Activated CD8-positive, alpha-beta T cell treated with anti-CD3 and anti-CD28 coated beads, Interleukin-2, amount 10 ng/mL, durations not matched to agents 7 days and 5 days (primary cell): ENCODE measurements at places on chromosomes 16 and 17. TPM values are rescaled to one million over a fixed set of nuclear protein-coding genes. Genes with fewer than 3 reads are reported as not detected.
A peak's percentile ranks its signal among the peaks of the same experiment; 100 is the strongest.

DNA sequence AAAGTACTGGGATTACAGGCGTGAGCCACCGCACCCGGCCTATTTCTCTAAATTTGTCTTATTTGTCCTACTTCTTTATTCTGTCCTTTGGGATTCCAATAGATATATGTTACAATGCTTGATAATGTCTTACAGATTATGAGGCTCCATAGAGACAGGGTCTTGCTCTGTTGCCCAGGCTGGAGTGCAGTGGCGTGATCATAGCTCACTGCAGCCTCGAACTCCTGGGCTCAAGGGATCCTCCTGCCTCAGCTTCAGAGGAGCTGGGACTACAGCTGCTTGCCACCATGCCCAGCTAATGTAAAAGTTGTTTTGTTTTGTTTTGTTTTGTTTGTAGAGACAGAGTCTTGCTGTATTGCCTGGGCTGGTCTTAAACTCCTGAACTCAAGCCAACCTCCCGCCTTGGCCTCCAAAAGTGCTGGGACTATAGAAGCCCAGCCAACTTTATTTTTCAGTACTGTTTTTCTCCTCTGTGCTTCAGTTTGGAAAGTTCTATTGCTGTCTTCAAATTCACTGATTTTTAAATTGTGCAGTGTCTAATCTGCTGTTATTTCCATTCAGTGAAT is 10.3 kb downstream of the ANKRD13B start:
- no peaks in the 10 kb centered on the region for H3K36me3 ChIP-seq
- no peak overlapping the region for H3K4me3 ChIP-seq
- H3K4me1 ChIP-seq, result peaks cover 7% of the 10 kb centered on the region
- H3K27ac ChIP-seq, result no peak overlapping the region

Gene EMP2
- not detected for total RNA-seq

DNA sequence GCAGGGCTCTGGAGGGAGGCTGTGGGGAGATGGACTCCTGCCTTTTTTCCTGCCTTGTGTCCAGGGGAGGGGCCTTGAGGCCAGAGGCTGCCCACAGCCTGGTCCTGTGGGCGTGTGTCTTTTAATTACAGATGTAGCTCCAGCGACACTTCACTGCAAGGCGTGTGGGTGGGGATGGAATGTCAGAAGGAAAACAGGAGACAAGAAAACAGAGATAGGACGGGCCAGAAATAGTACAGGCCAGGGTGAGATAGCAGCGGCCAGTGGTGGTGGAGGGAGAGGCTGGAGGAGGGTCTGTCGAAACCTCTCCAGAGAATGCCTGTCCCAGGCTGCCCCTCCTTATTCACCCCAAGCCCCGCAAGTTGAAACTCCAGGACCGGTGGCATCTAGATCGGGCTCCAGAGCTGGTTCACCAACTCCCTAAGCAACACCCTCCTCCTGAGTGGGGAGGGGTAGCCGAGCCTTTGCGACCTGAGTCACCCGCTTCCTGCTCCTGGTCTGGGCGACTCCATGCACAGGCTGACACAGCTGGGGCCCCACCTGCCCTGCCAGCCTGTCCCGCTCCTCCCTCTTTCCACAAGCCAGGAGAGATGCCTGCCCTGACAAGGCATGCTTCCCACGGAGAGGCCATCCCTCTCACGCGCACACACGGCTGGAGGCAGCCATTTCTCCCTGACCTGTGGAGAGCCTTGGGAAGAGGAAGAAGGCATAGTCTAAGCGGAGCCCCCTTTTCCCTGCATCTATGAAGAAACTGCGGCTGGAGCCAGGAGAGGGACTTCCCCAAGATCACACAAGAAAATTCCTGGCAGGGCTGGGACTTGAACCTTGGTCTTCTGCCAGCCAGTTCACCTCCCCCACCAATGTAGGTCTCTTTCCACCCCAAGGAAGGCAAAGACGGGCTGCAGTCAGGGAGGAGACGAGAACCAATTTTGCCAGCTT is 6.6 kb upstream of the JUP start:
- no peak overlapping the region for H3K27ac ChIP-seq
- H3K27me3 ChIP-seq, result peaks cover 8% of the 10 kb centered on the region
- DNase-seq, result no peak
- H3K4me1 ChIP-seq, result peaks cover 11% of the 10 kb centered on the region

Gene SLC16A13
- 14.8 TPM for total RNA-seq

Gene APOBR
- total RNA-seq, result 33.2 TPM

DNA sequence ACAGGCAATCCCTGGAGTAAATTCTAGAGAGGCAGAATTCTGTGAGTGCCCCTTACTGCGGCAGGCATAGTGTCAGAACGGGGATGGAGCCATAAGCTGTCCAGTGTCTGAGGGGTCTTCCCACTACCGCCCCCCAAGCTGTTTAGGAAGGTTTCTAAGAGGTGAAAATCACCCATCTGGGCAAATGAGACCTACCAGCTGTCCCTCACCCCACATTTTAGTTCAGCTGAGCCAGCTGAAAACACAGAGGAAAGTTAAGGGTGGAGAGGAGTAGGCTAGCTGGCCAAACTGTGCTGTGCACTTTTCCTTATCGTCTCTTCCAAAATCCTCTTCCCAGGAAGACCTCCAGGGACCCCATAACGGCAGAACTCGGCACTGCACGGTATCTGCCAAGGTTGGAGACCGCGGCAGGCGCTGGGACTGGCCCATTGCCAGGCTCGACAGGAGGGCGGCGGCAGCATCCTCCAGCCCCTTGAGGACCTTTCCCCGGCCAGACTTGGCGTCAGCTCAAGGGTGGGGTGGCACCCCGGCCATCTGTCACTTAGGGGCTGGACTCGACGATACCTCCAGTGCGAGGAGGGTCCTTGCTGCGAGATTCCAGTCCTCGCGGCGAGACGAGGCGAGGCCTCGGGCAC is 955 bp downstream of the ACLY start:
- H3K4me1 ChIP-seq, result peaks cover 44% of the 10 kb centered on the region
- peak; percentile 45 for DNase-seq
- H3K4me3 ChIP-seq, result peak overlapping the region; percentile 93
- no peaks in the 10 kb centered on the region for H3K27me3 ChIP-seq

Gene RPUSD1
- total RNA-seq, result 25.9 TPM

DNA sequence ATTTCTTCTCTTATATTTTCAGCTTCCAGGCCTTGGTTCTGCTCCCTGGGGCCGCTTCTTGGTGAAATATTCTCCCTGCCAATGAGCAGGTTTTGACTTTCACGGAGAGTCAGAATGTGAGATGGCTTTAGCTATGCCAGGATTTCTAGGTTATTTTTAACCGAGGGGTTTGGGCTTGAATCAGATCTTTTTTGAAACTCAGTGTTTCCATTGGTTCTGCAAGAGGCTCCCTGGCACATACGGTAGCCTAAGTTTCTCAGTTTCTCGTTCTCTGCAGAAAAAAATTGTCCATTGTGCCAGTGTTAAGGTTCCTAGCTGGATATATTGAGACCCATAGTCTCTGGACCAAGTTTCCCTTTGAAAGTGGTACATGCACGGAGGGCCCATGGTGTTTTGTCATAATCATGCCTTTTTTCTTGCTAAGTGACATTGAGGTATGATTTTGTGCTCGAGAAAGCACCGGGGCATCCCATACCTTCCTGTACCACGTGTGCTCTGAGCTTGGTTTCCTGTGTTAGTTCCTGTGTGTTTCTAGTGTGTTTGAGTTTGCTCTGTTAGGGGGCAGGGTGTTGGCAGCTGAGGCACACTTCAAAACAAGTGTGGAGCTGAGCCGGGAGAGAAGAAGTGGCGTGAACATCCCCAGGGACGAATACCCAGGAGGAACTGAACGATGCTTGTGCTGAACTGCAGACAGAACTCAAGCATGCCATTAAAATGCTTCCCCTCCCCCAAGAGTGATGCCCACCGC is 127.2 kb downstream of the HS3ST3B1 start:
- H3K27me3 ChIP-seq, result no peaks in the 10 kb centered on the region
- peaks cover 9% of the 10 kb centered on the region for H3K36me3 ChIP-seq
- H3K4me3 ChIP-seq, result peak overlapping the region; percentile 65
- peaks cover 46% of the 10 kb centered on the region for H3K4me1 ChIP-seq
- peak; percentile 75 for DNase-seq

GRCh38 chr17:1322480-1322879 is 43.0 kb downstream of the TRARG1 start:
- DNase-seq, result no peak
- H3K36me3 ChIP-seq, result no peaks in the 10 kb centered on the region
- H3K4me1 ChIP-seq, result no peaks in the 10 kb centered on the region
- H3K27ac ChIP-seq, result no peak overlapping the region
- peaks cover 5% of the 10 kb centered on the region for H3K27me3 ChIP-seq
- no peak overlapping the region for H3K4me3 ChIP-seq

Gene NOXO1
- not detected for total RNA-seq

DNA sequence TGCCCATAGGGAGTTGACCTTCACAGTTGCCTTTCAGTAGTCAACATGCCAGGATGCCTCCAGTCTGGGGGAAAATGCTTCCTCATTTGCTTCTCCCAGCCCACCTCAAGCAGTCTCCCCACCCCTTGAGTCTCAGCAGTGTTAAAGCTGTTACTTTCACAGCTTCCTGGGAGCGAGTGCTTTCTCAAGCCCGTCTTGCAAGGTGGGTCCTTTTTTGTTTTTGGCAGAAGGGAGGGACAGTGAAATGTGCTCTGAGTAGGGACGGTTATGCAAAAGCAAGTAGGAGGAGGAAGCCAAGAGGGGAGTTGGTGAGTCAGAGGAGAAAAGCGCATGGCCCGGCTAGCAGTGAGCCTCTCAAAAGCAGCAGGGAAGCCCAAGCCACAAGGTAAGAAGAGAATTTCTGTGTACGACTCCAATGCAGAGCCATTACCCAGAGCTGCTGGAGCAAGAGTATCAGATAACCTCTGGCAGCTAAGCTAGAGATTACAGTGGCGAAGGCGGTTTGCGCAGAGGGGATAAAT is at the start of gene CHST4:
Gene CHST4 (plus strand): TSS at position 316 of the 521 bp plus-strand sequence. CDS start 10,252 bp downstream, outside the sequence.
- no peak within 1 kb of the TSS for H3K4me3 ChIP-seq
- H3K4me1 ChIP-seq, result peaks cover 4% of the 10 kb centered on the region

DNA sequence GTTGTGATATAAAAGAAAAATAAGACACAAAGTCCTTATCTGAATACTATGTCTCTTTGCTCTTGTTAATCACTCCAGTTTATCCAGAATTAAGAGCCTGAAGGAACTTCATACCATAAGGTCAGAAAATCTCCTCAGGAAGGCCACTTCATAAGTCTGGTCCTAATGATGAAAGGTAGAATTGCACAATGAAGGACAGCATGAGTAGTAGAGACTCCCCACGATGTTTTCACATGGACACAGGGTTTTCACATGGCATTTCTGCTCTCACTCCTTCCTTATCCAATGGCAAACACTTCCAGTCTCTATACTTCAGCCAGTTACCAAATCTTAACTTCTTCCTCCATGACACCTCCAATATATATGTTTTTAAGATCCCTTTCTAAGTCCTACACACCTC is 10.2 kb upstream of the C17orf78 start:
- H3K36me3 ChIP-seq, result no peaks in the 10 kb centered on the region
- no peaks in the 10 kb centered on the region for H3K4me1 ChIP-seq
- no peak for DNase-seq
- no peaks in the 10 kb centered on the region for H3K27me3 ChIP-seq

DNA sequence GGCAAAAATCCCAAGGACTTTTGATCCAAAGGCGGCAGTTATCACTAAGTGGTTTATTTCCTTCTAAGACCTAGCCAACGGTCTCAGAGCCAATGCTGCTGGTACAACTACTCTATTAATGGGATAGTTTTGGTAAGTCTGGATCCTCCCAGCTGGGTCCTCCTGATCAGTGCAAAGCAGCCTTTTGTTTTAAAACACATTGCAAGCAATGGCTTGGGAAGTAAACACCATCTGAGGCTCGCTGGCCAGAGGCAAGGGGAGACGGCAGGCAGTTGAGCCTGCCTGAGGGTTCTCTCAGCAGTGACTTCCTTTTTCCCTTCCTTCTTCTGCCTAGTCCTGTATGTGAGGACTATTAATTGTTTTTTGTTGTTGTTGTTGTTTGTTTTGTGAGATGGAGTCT is 1.6 kb upstream of the SLC5A10 start:
- H3K27ac ChIP-seq, result no peak overlapping the region
- no peaks in the 10 kb centered on the region for H3K36me3 ChIP-seq
- H3K27me3 ChIP-seq, result peaks cover 2% of the 10 kb centered on the region
- DNase-seq, result no peak
- no peak overlapping the region for H3K4me3 ChIP-seq
- H3K4me1 ChIP-seq, result peaks cover 15% of the 10 kb centered on the region

DNA sequence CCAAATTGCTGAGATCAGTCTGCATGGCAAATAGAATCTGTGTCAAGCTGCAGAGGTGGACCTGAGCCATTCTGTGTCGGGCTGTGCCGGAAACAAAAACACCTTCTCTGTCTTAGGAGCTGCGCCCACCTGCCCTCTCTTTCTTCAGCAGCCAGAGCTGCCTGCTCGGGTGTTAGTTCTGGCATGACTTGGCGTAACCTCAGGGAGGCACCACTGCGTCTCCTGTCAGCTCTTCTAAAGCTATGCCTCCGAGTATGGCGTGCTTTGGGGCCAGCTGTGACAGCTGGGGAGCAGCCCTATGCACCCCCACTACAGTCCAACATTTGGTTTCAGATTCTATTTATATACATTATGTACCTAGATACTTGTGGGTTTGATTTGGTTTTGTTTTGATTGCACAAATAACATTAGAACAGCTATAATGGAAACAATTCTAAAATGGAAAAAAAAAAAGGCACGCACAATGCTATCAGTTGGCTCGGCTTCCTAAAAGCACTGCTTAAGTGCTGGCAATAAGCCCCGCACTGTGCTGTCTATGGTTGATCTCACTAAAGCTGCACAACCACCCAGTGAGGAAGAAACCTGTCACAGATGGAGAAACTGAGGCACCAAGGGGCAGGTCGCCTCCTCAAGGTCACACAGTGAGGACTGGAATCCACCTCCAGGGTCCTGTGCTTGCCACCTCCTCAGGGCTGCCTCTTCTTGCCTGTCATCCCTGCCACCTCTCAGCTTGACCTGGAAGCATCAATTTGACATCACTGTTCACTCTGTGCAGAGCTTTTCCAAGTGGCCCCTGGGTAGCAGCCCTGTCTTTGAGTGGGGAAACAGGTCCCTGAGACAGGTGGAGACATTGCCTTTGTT is 18.7 kb upstream of the ADGRG1 start:
- peak overlapping the region; percentile 66 for H3K4me3 ChIP-seq
- peak; percentile 84 for DNase-seq
- peaks cover 3% of the 10 kb centered on the region for H3K36me3 ChIP-seq
- no peaks in the 10 kb centered on the region for H3K27me3 ChIP-seq
- H3K4me1 ChIP-seq, result peaks cover 76% of the 10 kb centered on the region

- H3K27ac ChIP-seq, result no peak overlapping the region
- H3K27me3 ChIP-seq, result peaks cover 43% of the 10 kb centered on the region
- H3K36me3 ChIP-seq, result peaks cover 2% of the 10 kb centered on the region
- peaks cover 25% of the 10 kb centered on the region for H3K4me1 ChIP-seq
- no peak overlapping the region for H3K4me3 ChIP-seq
- DNase-seq, result no peak
Measured at GRCh38 chr17:62655656-62656055, 28.2 kb downstream of the MRC2 start.
